ENCODE measurements at places on chromosomes 11 and 22.

DNA sequence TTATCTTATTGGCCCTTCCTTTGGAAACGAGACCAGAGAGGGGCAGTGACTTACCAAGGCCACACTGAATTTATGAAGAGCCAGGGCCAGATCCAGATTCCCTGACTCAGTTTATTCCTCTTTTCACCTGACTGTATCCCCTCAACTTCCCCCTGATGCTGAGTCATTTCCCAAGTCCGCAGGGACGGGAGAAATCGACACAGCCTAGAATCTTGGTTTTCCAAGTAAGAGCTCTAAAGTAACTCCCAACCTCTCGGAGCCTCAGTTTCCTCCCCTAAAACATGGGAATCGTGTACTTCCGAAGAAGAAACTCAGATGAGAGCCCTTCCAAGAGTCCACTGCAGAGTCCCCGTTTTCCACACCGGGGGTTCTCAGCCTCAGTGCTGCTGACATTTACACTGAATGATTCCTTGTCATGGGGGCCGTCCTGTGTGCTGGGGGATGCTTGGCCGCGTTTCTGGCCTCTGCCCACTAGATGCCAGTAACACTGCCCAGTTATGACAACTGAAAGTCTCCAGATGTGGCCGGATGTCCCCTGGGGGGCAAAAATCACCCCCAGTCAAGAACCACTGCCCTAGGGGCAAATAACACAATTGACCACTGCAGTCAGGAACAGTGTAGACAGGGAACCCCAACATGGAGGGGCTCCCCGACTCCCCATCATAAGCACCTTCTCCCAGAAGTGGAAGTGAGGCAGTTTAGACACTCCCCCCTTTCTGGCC, 11.2 kb downstream of the MPST start:
- DNase-seq: no peak

DNA sequence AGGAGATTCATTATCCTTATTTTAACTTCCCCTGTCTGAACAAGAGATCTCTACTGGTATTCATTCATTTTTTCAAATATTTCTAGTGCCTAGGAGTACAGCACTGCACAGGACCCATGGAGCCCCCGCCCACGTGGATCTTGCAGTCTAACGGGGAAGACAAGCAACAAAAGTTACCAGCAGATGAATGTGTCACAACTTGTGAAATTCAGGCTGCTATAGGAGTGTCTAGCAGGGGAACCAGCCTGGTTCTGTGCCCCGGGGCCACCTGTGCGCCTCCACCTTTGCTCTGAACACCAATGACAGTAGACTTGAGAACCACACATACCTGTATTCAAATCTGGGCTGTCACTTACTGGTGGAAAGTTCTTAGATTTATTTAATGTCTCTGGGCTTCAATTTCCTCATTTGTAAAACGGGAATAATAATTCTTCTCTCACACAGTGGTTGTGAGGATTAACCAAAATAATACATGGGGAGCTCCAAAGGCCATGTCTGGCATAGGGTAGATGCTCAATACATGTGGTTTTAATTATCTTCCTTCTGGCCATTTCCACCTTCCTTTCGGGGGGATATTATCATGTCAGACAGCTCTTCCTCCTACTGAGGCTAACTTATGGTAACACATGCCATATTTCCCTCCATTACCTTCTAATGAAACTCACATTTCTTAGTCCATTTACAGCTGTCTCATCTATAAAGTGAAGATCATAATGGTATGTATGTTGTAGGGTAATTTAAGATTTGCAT, 17.8 kb downstream of the POU2AF1 start:
- DNase-seq: no peak

DNA sequence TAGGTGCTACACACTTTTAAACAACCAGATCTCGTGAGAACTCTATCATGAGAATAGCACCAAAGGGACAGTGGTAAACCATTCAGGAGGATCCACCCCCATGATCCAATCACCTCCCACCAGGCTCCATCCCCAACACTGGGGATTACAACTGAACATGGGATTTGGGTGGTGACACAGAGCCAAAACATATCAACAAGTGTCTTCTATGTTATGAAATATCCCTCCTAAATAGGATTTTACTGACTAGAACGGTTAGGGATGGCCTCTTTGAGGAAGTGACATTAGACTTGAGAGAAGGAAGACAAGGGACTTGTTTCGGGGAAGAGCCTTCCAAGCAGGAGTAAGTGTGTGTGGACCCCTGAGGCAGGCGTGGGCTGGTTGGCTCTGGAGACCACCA, 11.9 kb upstream of the MRPL11 start:
- no peak for DNase-seq

DNA sequence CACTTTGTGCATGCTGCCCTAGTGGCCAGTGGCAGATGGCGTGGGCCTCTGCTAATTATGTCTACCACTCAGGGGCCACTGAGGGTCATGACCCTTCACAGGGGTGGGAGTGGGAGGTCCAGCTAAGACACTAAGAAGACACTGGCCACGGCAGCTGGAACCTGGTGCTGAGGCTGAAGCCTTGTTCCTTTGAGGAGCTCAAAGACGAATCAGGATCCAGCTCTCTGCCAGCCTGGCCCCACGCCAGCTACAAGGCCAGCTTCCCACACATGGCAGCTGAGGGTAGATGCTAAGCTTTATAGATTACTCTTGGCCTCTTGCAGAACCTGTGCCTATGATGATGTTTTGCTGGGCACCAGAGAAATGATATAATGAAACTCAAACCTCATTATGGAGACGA, 226.3 kb downstream of the DSCAML1 start:
- no peak for DNase-seq

DNA sequence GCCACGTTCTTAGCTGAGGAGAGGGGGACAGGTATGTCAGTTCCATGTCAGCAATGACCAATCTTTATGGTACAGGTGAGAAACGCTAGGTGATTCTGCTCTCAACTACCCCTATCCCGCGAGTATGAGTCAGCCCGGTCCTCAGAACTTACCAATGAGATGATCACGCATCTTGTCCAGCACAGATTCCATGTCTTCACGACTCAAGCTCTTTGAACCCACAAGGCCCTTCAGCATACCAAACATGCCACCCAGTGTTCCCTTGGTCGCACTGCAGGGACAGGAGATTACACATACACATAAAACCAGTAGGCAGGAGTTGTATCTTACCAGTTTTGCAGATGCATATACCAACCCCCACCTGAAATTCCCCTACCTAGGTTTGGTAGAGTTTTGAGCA, 2.9 kb downstream of the SRPRA start:
- DNase-seq: no peak

Data from endothelial cell (in vitro differentiated cells).